ENCODE measurements at places on chromosomes 13 and 19. TPM values are rescaled to one million over a fixed set of nuclear protein-coding genes. Genes with fewer than 3 reads are reported as not detected.

The CDC42EP5 gene
- 5.2 TPM for total RNA-seq

The MEIS3 gene
- total RNA-seq = 24.3 TPM

The F10 gene
- 4.2 TPM for total RNA-seq

The IL12RB1 gene
- total RNA-seq = 0.28 TPM

The ZNF763 gene
- total RNA-seq = 1.2 TPM

The KIRREL2 gene
- total RNA-seq = not detected

The JAK3 gene
- total RNA-seq = 3.9 TPM

The SEMA6B gene
- total RNA-seq = 0.58 TPM

The TLE6 gene
- 0.77 TPM for total RNA-seq

The MAMSTR gene
- 0.28 TPM for total RNA-seq

The MARCHF2 gene
- total RNA-seq = 64.0 TPM

The LILRA6 gene
- total RNA-seq = not detected

The CAPN12 gene
- 0.28 TPM for total RNA-seq

The SERP2 gene
- total RNA-seq = 10.4 TPM

Data from regular cardiac myocyte (primary cell).